ENCODE measurements at places on chromosomes 1 and 21.

DNA sequence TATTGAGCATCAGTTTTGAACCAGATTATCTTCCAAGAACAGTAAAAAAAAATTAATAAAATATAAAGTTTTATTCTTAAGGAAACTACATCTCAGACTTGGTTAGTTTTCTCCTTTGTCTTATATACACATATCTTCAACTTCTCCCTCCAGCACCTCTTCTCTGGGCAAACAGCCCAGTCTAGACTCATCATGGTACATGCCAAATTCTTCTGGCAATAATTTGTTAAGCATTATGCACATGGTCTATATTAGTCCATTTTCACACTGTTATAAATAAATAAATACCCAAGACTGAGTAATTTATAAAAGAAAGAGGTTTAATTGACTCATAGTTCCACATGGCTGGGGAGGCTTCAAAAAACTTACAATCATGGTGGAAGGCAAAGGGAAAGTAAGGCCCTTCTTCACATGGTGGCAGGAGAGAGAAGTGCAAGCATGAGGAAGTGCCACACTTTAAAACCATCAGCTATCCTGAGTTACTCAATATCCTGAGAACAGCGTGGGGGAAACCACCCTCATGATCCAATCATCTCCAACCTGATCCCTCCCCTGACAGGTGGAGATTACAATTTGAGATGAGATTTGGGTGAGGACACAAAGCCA is 108.7 kb upstream of the RNPC3 start:
- no peak for DNase-seq

- DNase-seq: peak; percentile 71
Measured at GRCh38 chr21:29499734-29500343, 201.1 kb downstream of the BACH1 start.

DNA sequence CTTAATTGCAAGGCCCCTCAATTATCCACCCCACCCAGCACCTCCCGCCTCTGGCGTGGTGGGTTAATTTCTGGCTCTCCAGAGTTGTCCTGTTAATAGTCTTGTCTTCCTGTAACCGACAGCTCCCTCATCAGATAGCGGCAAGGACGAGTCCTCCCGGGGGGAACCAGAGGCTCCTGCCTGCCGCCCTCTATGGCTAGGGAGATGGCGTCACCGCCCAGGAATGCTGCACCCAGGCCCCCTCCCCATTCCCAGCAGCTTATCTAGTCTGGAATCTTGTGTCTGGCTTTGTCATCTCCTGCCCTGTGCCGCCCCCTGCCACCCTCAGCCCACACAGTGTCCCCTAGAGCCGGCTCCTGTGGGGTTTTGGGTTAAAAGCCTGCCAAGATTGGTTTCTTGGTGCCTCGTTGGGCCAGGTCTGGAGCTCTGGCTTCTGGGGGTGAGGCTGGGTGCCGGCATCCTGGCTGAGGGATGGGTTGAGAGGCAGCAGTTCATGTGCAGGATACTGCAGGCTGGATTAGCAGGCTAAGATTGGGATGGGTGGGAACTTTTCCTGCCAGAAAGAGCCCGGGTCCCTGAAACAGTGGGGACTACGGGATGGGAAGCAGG is 48.8 kb downstream of the EDN2 start:
- no peak for DNase-seq

DNA sequence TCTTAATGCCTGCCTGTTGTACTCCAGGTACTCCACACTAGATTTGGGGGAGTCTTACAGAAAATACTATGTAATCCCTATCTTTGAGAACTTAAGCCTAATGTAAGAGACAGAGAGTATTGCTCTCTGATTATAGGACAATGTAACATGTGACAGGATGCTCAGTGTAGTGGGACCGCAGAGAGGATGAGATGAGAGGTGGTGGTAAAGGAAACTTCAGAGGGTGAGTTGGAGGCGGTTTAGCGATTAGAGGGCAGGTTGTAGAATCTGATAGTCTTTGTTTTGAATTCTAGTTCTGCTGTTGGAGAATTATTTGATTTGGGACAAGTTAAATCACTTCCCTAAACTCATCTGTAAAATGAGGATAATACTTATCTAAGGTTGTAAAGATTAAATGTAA is 5.4 kb downstream of the SOAT1 start:
- DNase-seq: no peak

DNA sequence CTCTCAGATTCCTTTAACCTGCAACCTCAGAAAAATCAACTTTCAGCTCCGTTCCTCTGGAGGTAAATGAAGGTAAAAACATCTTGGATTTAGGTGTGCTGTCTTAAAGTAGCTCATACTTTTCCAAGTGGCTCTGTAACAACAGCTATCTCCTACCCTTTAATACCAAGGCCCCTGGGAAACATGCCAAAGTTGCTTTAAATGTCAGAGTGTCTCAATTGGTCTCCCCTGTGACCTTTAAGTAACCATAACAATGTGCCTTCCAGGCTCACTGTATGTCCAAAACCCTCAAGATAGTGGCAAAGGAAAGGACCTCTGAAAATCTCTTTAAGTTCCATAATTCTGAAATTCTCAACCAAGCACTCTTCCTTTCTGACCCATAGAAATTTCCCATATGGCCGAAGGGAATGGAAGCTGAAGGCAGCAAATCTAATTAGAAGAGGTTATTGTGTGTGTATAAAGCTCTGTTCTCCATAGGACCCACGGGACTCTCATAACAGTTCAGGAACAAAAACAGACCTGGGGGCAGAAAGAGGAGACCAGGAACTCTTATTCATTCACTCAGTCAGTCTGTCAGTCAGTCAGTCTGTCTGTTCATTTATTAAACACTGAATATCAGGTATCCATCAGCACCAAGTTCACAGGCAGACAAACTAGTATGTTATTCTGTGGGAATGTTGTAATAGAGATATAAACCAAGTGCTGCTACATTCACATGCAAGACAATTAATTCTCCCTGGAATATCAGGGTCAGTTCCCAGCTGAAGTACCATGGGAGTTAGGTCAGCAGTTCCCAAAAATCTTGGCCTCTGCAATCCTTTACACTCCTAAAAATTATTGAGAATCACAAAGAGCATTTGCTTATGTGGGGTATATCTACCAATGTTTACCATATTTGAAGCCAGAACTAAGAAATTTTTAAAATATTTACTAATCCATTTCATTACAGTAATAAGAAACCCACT is 19.1 kb downstream of the ASTN1 start:
- no peak for DNase-seq

GRCh38 chr1:46134660-46135331 is 2.4 kb upstream of the PIK3R3 start:
- DNase-seq: peak; percentile 78

DNA sequence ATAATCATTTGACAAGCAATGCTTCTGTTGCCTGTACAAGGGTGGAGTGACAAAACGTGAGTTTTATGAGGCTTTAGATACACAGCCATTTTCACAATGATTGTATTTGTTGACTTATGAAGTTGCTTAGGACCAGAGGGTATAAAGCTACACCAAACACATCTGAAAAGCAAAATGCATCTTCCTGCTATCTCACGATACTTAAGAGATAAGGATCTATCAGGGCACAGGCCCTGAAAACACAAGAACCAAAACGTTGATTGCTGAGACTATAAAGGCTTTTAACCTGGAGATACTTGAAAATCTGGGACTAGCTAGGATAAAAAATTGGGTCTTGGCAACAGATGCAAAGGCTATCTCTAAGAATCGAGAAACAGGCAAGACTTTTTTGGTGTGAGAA is 115.7 kb downstream of the SLC5A9 start:
- DNase-seq: no peak

DNA sequence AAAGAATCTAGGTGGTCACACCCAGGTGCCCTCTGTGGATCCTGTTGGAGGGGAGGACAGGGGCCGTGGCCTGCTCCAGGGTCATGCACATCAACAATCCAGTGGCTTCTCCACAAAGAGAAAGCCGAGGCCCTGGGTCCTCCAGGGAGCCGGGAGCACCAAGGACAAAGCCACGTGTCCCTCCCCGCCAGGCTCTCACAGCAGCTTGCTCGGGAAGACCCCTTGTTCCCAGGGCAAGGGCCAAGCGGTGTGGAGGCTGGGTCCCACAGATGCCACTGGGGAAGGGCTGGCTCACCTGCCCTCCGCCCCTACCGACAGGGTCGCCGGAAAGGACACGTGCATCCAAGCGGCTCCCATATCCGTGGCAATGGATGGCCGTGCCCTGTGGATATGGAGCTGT is 192.9 kb upstream of the VAMP3 start:
- no peak for DNase-seq

- no peak for DNase-seq
Measured at GRCh38 chr21:16488042-16488441, 758.3 kb downstream of the USP25 start.

DNA sequence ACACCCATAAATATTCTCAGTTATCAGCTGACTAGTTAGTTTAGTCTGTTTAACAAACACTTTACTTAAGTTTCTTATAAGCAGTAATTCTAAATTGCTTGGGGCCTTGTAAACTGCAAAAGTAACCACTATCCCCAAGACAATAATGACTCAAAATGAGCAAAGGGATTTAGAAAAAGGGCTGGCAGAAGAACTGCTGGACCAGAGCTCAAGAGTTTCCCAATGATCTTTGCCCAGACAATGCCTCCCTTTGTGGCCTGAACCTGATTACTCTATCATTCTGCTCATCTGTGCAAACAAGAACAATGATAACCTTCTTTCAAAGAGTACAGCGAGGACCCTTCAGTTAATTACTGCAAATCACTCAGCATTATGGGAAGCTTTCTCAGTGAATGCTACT is 123.5 kb downstream of the TIAM1 start:
- DNase-seq: no peak

- DNase-seq: no peak
Measured at GRCh38 chr1:227621211-227621610, 57.9 kb downstream of the ZNF678 start.

- DNase-seq: no peak
Measured at GRCh38 chr1:87196110-87196827, 132.4 kb upstream of the LMO4 start.

- no peak for DNase-seq
Measured at GRCh38 chr1:57091642-57092041, 125.8 kb upstream of the C8B start.

DNA sequence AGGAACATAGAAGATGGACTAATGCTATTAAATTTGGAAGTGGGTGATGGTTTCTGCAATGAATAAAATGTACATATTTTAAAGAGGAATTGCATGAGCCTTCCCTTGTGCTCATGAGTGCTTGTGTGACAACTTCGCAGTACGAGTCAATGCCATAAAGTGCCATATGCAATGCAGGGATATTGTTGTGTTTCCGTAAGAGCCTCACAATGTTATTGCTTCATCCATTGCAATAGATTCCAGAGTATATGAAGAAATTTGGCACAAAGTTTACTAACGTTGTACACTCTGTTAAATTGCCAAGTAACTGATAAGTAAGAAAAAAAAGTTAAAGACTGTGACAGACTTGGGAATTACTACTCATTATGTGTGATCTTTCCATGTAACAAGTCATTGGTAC is 22.3 kb downstream of the BTG3 start:
- no peak for DNase-seq

- peak; percentile 65 for DNase-seq
Measured at GRCh38 chr1:101260556-101261350, 23.9 kb downstream of the S1PR1 start.

GRCh38 chr1:246096356-246096755 is 410.7 kb downstream of the SMYD3 start:
- no peak for DNase-seq

DNA sequence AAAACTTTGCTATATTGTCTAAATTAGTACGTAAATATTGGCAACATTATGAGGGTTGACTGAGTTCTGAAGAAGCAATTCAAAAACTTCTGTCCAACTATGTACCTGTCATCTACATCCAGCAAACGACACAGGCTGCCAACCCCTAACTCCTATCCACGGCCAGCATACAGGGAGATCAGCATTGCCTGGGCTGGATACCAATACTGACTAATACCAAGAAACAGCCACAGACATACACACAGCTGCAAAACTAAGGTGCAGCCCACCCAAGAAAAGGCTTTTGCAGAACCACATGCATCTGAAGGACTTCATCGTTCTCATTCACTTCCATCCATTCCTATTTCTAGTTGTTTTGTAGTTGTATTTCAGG is 2.0 kb downstream of the KIAA0319L start:
- DNase-seq: peak; percentile 20

DNA sequence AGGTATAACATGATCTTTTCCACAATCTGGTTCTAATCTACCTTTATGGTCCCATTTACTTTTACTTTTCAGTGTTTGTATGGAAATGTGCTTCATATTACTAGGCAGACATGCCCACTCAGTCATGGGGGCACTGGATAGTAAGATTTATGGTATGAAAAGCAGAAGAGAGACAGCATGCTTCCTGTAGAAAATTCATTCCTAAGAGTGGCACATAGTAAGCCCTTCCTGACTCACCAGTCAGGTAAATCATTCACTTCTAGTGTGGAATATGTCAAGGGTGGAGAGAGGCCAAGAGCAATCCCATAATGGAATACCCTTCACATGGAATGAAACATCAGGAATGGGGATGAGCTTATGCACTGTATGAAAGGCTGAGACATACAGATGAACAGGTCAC is 49.5 kb upstream of the BCL10 start:
- peak; percentile 43 for DNase-seq

GRCh38 chr1:13432251-13432650 is 22.0 kb downstream of the PRAMEF20 start:
- DNase-seq: no peak

GRCh38 chr1:64839261-64839660 is 94.4 kb downstream of the RAVER2 start:
- DNase-seq: no peak

DNA sequence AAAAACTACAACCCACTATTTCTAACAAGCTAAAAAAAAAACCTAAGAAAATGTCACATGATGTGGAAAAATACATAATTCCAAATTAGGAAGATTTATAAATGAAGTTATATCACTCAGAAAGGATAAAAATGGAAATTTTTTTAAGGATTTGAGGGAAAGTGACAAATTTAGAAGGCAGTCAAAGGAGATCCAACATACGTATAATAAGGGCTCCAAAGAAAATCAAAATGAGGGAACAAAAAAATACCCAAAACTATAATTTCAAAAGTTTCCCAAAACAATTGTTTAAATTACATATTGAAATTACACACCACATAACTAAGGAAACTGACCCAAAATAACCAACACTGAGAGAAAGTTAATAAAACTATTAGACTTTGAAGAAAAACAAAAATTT is 381.1 kb upstream of the KAZN start:
- DNase-seq: no peak

GRCh38 chr1:151056149-151056548 is 3.3 kb downstream of the CDC42SE1 start:
- DNase-seq: no peak

- DNase-seq: no peak
Measured at GRCh38 chr21:32884062-32884461, 112.5 kb upstream of the PAXBP1 start.
